ENCODE measurements at places on chromosomes 1 and 21. TPM values are rescaled to one million over a fixed set of nuclear protein-coding genes. Genes with fewer than 3 reads are reported as not detected.

The LENEP gene
- total RNA-seq, result not detected

The KCNJ6 gene
- 0.09 TPM for total RNA-seq

The CFHR3 gene
- not detected for total RNA-seq

The PRAMEF33 gene
- not detected for total RNA-seq

The ADGRB2 gene
- total RNA-seq, result 6.9 TPM

The UBASH3A gene
- total RNA-seq, result not detected

The SWT1 gene
- 3.6 TPM for total RNA-seq

The GPR153 gene
- 24.6 TPM for total RNA-seq

The VSIG8 gene
- total RNA-seq, result not detected

The OLFML2B gene
- total RNA-seq, result 3.4 TPM

Data from pericardium fibroblast (primary cell).